Right atrium auricular region (tissue), 2 donors: ENCODE measurements at places on chromosomes 2 and 18. TPM values are rescaled to one million over a fixed set of nuclear protein-coding genes. Genes with fewer than 3 reads are reported as not detected.

- no peak for DNase-seq
- H3K4me1 ChIP-seq = peaks cover 3% of the 10 kb centered on the region
- no peak overlapping the region for H3K4me3 ChIP-seq
- H3K36me3 ChIP-seq = no peaks in the 10 kb centered on the region
- peak overlapping the region; percentile 86 for H3K27ac ChIP-seq
Measured at GRCh38 chr2:10864861-10865636, 46.7 kb upstream of the KCNF1 start.

DNA sequence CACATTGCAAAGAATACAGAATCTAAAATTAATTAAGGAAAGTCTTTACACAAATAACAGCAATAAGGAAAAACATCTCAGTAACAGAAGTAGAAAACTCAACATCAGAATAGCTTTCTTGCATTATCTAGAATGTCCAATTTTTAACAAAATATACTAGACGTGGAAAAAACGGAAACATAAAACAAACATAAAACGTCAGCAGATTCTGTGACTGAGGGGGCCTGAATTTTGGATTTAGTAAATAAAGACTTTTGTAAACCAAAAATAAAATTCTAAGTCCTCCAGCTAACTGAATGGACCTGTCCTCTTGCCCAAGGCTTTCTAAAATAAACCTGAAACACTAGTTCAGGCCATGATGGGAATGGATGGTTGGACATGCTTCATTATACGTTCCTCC, 773.5 kb upstream of the LRRTM1 start:
- H3K36me3 ChIP-seq = no peaks in the 10 kb centered on the region
- H3K27me3 ChIP-seq = no peaks in the 10 kb centered on the region
- no peaks in the 10 kb centered on the region for H3K4me1 ChIP-seq
- H3K27ac ChIP-seq = no peak overlapping the region
- H3K4me3 ChIP-seq = no peak overlapping the region

DNA sequence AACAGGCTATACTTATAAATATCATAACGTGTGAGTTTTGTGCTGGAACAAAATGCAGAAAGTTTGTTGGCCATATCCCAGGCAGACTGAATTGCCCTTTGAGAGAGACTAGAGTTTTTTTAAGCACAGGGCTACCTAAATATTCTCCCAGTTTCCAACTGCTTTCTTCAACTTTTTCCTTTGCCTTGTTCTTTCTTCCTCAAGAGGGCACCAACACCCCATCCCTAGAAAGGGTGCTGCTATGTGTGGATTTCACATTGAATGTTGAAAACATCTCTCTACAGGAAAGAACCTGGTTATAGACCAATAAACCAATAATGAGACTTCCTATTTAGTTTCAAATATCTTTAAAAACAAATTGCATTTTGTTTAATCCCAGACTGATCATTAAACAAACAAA, 87.9 kb downstream of the ICOS start:
- no peaks in the 10 kb centered on the region for H3K27me3 ChIP-seq
- no peaks in the 10 kb centered on the region for H3K4me1 ChIP-seq
- no peak for DNase-seq
- H3K4me3 ChIP-seq = no peak overlapping the region
- H3K27ac ChIP-seq = no peak overlapping the region

- no peak overlapping the region for H3K4me3 ChIP-seq
- no peak overlapping the region for H3K27ac ChIP-seq
- DNase-seq = no peak
Measured at GRCh38 chr18:40109252-40110049, 1845.6 kb upstream of the PIK3C3 start.

DNA sequence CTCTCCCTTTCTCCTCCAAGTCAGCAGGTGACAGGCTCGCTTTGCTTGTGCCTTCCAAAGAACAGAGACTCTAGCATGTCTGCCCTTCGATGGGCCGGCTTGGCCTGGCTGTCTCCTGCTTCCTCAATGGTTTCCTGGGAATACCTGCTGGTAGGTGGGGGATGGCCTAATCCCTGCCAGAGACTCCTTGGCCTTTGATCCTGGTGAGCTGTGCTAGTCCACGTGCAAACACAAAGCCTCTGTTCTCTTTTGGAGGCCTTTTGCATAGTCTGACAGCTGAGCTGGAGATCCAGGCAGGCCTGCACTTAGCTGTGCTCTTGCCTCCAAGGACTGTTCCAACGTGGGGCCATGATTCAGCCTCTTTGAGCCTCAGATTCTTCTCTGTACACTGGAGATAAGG, 67.6 kb downstream of the ARL4C start:
- H3K4me3 ChIP-seq = no peak overlapping the region
- DNase-seq = no peak
- no peaks in the 10 kb centered on the region for H3K36me3 ChIP-seq
- H3K27me3 ChIP-seq = no peaks in the 10 kb centered on the region

- H3K27ac ChIP-seq = no peak overlapping the region
- H3K4me3 ChIP-seq = no peak overlapping the region
- no peak for DNase-seq
- H3K4me1 ChIP-seq = peaks cover 7% of the 10 kb centered on the region
- H3K27me3 ChIP-seq = no peaks in the 10 kb centered on the region
Measured at GRCh38 chr2:30656079-30656478, 151.2 kb downstream of the CAPN13 start.

DNA sequence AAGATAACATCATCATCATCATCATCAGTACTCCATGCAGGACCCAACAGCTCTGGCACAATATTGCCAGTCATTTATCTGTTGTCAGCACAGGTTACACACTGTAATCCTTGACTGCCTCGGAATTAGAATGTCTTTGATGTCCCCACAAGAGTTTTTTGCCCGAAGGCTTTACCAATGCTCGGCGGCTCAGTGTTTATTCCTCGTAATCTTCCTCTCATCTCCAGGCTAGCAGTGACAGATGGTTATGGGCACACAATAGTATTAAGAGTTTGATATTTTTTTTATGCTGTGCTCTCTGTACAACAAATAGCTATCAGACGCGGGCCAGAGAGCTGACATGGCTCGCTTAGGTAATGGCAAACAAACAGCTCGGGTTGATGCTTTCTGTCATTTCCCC, 515.2 kb downstream of the ZEB2 start:
- no peak for DNase-seq
- H3K27ac ChIP-seq = no peak overlapping the region
- H3K27me3 ChIP-seq = no peaks in the 10 kb centered on the region

- H3K27ac ChIP-seq = no peak overlapping the region
- H3K4me1 ChIP-seq = no peaks in the 10 kb centered on the region
- H3K36me3 ChIP-seq = peaks cover 8% of the 10 kb centered on the region
Measured at GRCh38 chr18:79523736-79524180, 128.0 kb downstream of the NFATC1 start.

DNA sequence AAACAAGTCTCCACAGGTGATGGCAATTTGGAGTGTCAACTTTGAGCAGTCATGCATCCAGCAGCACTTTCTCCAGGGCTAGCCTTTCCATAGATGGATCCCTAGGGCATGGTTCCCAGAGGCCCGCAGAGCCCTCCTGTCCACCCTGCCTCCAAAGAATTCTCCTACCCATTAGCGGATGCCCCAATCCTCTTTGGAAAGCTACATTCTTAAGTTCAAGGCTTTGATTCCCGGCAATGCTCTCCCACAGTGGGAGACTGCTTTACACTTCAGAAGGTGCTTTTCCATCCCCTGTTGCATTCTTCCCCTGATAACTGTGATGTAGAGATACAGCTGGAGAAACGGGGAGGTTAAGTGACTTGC, 61.3 kb downstream of the ACAA2 start:
- no peaks in the 10 kb centered on the region for H3K4me1 ChIP-seq
- H3K4me3 ChIP-seq = no peak overlapping the region
- H3K27ac ChIP-seq = no peak overlapping the region
- H3K27me3 ChIP-seq = no peaks in the 10 kb centered on the region
- DNase-seq = no peak

GRCh38 chr2:201194097-201194496, 11.2 kb downstream of the CASP10 start:
- peaks cover 4% of the 10 kb centered on the region for H3K4me1 ChIP-seq
- H3K4me3 ChIP-seq = no peak overlapping the region
- H3K27me3 ChIP-seq = no peaks in the 10 kb centered on the region
- H3K27ac ChIP-seq = no peak overlapping the region
- H3K36me3 ChIP-seq = peaks cover 3% of the 10 kb centered on the region

DNA sequence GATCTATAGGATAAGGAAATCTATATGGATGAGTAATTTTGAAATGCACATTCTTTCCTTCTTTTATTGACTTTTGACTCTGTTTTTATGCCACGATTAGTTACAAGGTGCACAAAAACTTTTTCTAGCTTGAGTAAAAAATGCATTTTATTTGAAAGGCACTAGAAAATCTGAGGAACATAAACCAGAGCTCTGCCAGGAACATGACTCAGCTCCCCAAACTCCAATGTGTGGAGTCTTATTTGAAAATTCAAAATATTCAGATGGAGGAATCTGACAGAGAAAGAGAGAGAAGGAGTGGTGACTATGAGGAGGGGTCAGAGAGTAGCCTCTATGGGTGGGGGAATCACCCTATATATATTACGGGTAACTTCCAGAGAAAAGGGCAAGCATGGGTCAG, 231.0 kb downstream of the DCC start:
- H3K36me3 ChIP-seq = no peaks in the 10 kb centered on the region
- H3K4me1 ChIP-seq = no peaks in the 10 kb centered on the region
- no peak overlapping the region for H3K27ac ChIP-seq

DNA sequence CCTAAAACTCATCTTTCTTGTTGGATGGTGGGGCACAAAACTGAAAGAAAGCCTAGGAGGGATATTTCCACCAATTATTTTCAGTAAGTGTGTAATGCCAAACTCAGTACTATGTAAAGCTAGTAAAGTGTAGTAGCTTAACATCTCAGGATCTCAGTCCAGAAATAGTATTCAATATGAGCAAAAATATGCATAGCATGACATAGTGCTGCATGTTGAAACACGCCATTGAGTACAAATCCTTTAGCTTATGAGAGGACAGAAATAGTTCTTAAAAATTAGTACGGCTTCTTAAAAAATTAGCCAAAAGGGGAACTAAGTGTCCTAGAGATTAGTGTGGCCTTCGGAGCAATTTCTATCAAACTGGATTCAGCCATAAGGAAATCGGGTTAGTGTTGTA, 21.7 kb upstream of the ATL2 start:
- H3K27me3 ChIP-seq = no peaks in the 10 kb centered on the region
- H3K4me3 ChIP-seq = no peak overlapping the region

- H3K36me3 ChIP-seq = no peaks in the 10 kb centered on the region
- DNase-seq = peak; percentile 73
- no peaks in the 10 kb centered on the region for H3K4me1 ChIP-seq
- no peak overlapping the region for H3K4me3 ChIP-seq
- H3K27me3 ChIP-seq = no peaks in the 10 kb centered on the region
Measured at GRCh38 chr2:112794131-112794733, 9.9 kb upstream of the IL1A start.

- H3K4me1 ChIP-seq = no peaks in the 10 kb centered on the region
- H3K27me3 ChIP-seq = no peaks in the 10 kb centered on the region
- no peaks in the 10 kb centered on the region for H3K36me3 ChIP-seq
- no peak for DNase-seq
- H3K4me3 ChIP-seq = no peak overlapping the region
Measured at GRCh38 chr2:65370387-65371073, 61.9 kb downstream of the SPRED2 start.

DNA sequence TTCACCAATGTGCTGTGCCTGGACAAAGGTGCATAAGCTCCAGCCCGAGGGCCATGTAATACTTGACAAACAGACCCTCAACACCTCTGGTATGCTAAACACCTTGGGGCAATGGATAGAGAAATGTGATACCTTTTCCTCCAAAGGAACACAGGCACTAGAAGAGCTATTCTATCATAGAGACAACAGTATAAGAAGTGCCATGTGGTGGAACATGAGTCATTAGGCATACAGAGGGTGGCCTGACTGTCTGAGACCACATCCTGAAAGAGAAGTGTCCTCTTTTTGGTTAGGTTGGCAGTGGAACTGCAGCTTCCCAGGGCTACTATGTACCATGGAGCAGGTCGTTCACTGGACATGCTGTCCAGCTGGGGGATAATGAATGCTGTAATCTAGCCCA, 153.9 kb downstream of the INSIG2 start:
- no peak overlapping the region for H3K4me3 ChIP-seq
- no peaks in the 10 kb centered on the region for H3K4me1 ChIP-seq
- no peak for DNase-seq
- no peaks in the 10 kb centered on the region for H3K36me3 ChIP-seq

DNA sequence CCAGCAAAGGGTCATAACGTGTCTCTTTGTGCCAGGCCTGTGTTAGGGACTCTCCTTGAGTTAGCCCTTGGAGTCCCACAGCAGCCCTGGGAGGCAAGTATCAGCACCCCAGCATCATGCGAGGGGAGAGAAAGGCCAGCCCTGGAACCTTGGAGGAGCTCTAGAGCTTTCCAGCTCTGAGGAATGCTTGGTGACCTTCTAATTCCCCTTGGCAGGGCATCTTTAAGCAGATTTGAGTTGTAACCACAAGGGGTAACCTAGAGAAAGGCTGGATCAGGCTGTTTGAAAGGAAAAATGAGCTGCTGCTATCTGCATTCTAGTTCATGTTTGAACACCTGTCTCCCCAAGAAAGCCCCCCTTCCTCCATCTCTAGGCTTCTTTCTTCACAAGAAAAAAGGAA, 23.8 kb upstream of the ODC1 start:
- no peaks in the 10 kb centered on the region for H3K27me3 ChIP-seq
- no peak overlapping the region for H3K4me3 ChIP-seq
- no peak for DNase-seq
- H3K27ac ChIP-seq = no peak overlapping the region

DNA sequence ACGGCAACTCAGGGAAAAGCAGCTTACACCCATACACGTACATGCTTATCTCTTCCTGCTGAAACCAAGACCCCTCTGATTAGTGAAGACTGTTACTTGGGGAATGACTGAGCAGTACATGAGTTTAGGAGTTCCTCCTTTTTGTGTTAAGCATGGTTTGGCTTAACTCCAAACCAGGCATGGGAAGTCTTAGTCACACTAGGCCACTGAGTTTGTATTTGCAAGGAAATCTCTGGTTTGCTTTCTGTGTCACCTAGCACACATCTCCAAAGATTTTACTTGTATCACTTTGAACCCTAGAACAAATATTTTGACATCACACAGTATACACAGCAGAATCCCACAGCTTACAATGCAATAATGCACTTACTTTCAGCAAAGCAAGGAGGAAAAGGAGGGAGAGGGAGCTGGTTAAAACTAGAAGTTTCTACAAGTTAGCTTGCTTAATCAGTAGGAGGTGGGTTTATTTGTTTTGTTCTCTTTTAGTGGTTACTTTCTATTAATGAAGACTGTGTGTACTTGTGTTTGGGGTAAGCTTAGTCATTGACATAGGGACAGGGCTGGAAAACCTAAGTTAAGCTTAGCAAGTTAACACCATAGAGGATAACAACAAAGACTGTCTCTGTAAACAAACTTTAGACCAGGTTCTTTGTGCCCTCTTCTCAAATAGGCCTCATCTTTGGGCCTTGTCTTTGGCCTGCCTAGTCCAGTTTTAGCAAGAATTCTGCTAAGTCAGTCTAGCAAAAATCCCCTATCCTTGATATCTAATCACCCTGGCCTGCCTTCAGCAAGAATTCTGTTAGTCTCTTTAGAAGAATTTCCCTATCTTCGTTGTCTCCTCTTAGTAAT, 219.4 kb downstream of the MREG start:
- no peak for DNase-seq
- peaks cover 8% of the 10 kb centered on the region for H3K4me1 ChIP-seq
- H3K27me3 ChIP-seq = no peaks in the 10 kb centered on the region
- H3K36me3 ChIP-seq = no peaks in the 10 kb centered on the region
- no peak overlapping the region for H3K4me3 ChIP-seq

GRCh38 chr2:134465228-134466105, 211.6 kb downstream of the MGAT5 start:
- no peak overlapping the region for H3K4me3 ChIP-seq
- H3K27me3 ChIP-seq = no peaks in the 10 kb centered on the region
- no peaks in the 10 kb centered on the region for H3K4me1 ChIP-seq
- H3K36me3 ChIP-seq = no peaks in the 10 kb centered on the region

BOLL gene
- not detected for total RNA-seq

POMC gene
- total RNA-seq = 9.0 TPM

MOGAT1 gene
- not detected for total RNA-seq

CD8B gene
- total RNA-seq = 0.75 TPM

ALK gene
- 0.16 TPM for total RNA-seq

COMMD1 gene
- total RNA-seq = 54.5 TPM

LOXHD1 gene
- total RNA-seq = not detected
